Omental fat pad (tissue), 4 donors: ENCODE measurements at places on chromosomes 11 and 22. TPM values are rescaled to one million over a fixed set of nuclear protein-coding genes. Genes with fewer than 3 reads are reported as not detected.

GGTLC2 gene
- total RNA-seq: not detected

PATE4 gene
- total RNA-seq: not detected

RFPL1 gene
- not detected for total RNA-seq

HBG2 gene
- total RNA-seq: 2.1 TPM

C1QTNF5 gene
- total RNA-seq: 18.0 TPM

PLEKHA7 gene
- 24.1 TPM for total RNA-seq

YPEL4 gene
- 1.8 TPM for total RNA-seq

PRR33 gene
- total RNA-seq: not detected

DNA sequence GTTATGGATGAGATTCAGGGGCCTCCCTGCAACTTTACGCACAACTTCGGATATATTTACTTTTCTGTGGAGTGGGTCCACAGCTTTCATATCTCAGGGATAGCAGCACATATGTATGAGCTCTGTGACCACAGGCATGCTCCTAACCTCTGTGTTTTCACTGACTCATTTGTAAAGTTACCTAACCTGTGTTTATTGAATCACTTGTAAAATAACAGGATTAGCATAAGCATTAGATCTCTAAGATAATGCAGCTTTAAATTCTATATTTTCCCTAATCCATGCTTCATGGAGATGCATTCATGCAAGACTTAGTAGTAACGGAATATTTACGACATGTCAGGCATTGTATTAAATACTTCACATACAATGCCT is 47.9 kb upstream of the DDI1 start:
- DNase-seq: no peak

DNA sequence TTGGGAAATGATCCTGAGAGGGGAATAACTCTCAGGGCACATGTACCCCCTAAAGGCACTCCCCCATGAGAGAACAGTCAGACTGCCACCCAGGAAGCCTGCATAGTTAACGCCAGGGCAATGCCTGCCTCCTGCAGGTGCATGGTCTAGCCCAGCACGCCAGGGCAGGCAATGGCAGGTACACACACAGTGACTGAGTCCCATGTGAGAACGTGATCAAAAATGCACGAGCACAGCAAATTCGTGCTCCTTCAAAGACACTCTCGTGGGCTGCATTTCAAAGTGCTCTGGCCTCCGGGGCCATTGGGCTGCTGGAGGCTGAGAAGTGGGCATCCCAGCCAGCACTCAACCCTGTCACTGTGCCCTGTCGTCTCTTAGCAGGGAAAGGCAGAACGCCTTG is 79.7 kb downstream of the SHANK2 start:
- no peak for DNase-seq

DNA sequence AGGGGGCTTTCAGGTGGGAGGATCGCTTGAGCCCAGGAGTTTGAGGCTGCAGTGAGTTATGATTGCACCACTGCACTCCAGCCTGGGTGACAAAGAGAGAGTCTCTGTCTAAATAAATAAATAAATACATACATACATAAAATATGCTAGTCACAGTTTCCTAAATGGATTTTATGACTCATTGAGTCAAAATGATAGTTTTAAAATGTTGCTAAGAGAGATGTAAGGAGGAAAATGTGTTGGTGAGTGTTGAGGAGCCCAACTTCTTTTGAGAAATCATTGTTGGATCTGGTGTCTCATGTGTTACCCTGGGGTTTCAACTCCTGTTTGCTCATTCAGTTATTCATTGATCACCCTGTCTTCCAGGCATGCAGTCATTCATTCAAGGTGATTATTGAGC is 21.0 kb downstream of the PARVB start:
- no peak for DNase-seq

- no peak for DNase-seq
These were observed 42.7 kb downstream of the PPP6R3 start for GRCh38 chr11:68503251-68503687.

DNA sequence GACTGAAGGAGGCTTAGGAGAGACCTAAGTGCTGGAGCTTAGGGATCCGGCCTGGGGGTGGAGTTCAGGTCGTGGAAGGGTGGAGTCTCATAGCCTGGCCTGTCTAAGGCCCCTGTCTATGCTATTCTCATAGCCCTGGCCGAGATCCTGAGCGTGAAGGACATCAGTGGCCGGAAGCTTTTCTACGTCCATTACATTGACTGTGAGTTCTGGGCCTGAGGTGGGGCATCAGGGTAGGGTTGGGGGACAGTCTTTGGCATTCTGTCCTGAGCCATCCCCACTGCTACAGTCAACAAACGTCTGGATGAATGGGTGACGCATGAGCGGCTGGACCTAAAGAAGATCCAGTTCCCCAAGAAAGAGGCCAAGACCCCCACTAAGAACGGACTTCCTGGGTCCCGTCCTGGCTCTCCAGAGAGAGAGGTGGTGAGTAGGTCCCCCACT is 603 bp downstream of the KAT5 start:
- DNase-seq: no peak

DNA sequence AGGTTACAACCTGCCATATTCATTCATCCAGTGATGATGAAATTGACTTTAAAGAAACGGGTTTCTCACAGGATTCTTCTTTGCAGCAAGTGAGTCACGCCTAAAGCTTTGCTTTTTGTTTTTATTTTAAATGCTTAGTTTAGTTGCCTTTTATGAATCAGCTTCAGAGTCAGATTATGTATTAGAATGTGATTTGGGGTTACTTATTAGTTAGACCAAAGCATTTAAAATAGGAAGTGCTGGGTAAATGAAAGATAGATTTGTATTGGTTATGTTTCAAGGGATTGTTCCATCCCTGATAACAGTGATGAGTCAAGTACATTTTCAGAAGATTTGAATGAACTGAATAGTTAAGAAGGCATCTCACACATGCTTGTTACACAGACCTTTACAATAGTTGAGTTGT is 101.3 kb upstream of the GAL start:
- no peak for DNase-seq

DNA sequence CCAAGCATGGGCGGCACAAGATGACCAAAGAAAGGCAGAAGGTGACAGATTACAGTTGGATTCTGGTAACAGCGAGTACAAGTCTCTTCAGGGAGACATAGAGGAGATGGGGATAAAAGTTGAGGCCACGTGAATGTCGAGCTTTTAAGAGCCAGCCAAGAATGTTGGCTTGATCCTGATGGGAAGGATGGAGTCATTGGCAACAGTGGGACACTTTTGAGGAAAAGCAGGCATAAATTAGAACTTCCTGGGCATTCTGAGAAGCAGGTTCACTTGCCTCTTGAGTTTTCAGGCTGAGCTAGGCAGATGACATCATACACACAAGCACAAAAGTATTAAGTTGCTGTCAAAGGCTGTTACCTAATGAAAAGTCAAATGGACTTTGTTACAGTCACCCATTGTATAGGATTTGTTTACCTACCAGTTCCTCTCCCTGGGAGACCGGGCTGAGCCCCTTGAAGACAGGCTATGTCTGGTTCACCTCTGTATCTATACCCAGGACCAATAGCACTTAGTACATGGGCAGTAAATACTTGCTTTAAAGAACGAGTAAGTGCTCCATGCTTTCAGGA is 41.1 kb downstream of the TNRC6B start:
- no peak for DNase-seq

GRCh38 chr11:31397239-31397834 is 27.7 kb downstream of the DNAJC24 start:
- DNase-seq: no peak

DNA sequence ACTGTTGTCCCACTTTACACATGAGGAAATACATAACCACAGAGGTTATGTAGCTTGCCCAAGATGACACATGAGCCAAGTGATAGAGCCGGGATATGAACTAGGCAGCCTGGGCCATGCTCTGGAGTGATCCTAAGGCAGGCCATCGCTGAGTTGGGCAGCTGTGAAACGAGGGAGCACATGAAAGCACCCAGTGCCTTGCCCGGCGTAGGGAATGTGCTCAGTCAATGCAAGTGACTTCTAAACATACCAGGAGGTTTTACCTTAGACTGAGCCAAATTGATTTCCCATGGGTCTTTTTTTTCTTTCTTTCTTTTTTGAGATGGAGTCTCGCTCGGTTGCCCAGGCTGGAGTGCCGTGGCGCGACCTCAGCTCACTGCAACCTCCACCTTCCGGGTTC is 10.5 kb downstream of the GRIK4 start:
- DNase-seq: no peak

DNA sequence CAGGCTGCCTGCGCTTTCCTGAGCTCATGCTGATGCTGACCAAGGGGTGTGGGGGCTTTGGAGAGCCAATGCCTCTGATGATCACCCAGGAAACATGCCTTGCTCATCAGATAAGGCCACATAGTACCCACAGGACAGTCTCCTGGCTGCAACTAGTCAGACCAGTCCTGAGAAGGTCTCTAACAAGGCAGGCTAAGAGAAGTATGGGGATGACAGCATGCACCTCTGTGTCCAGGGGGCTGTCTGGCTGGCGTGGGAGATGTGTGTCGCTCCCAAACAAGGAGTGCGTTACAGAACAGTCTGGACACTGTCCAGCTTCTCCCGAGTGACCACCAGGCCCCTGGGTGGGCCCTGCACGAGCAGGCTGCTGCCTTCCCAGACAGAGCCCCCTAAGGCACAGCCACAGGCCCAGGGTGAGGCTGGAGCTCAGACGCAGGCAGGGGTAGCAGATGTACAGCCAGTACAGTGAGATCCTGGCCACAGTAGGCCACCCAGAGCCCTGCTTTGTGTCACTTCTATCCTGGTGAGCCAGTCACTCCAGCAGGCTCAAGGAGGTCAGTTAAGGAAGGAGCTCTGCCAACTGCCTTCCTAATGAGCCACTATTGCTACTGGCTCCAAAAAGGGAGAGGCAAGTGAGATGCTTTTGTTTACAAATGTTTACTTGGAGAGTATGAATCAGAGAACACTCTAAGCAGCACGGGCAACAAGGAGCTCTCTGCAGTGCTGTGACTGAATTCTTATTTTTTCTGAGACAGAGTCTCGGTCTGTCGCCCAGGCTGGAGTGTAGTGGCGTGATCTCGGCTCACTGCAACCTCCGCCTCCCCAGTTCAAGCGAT is 66.0 kb upstream of the CLTCL1 start:
- no peak for DNase-seq

- DNase-seq: peak; percentile 33
These were observed 1.6 kb downstream of the SUN2 start for GRCh38 chr22:38753948-38754750.

DNA sequence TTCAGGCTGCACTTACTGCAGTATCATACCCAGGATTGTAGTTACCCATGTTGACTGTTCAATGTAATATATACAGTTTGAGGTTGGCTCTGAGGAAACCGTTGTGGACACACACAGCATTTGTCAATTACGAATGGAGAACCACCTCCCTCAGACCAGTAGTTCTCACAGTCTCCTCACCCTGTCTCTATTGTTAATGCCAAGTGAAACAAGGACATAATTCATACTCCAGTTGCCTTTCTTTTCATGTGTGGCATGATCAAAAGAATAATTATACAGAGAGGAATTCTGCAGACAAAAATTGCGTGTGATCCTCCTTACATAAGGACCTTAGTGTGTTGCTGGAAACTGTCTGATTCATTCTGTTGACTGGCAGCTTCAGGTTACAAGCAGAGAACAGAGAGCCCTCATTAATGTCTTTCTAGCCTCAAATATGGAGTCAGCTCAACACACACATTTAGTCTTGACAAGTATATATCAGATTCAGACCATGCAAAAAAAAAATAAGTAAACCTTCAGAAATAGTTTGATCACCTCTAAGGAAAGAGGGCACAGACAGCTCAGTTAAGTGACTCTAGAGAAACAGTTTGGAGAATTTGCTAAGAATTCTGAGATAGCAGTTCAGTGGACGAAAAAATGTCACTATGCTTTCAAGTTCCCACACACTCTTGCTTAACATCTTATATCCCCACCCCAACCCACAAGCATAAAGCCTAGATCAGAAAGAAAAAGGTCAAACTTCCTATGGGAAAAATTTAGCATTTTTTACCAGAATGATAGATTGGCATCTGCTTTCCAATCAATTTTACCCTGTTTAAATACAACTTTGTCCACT is 96.1 kb downstream of the MAML2 start:
- DNase-seq: no peak

DNA sequence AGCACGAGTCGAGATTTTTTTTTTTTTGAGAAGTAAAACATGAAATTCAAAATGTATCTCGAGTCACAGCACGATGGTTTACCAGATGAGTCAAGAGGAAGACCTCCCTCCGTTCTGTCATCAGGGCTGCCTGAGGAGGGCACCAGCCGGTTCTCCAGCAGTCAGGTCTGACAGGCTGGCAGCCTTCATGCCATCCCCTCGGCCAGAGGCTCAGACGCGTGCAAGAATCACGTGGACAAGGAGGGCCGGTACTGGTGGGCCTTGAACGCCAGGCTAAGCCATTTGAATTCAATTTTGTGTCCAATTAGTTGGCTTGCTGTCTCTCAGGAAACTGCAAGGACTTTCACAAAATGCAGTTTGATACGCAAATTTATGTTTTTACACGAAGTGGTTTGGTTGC is 1412.2 kb downstream of the BRD1 start:
- no peak for DNase-seq

GRCh38 chr11:43646767-43647166 is 33.8 kb upstream of the HSD17B12 start:
- no peak for DNase-seq

DNA sequence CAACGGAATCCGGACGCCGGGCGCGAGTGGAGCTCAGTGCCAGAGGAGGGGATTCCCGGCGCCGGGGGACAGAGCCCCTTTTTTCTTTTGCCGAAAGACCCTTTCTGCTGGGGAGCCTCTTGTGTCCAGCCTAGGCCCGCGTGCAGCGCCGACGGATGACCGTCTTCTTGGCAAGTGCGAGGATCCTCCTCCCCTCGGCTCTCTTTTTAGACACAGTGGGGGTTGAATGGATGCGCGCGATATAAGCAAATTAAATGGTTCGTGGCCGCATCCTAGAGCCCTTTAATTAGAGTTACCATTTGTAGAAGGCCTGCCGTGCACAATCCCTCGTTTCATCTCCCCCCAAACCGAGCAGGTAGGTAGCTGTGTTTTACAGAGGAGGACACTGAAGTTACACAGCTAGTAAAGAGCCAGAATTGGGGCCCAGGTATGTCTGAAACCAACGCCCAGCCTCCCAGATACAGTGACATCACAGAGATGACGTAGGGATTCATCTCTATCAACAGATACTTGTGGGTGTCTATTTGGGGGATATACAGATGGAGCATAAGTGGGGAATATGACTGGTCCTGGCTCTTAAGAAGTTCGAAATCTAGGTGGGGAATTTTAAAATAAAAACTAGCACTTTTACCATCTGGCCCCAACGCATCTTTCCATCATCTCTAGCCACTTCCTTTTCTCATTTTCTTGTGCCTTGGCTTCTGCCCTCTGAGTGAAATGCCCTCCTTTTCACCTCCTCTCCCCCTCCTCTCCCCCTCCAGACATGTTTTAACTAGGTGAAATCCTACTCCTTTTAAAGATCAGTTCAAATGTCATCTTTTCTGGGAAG is 875 bp downstream of the TCP11L1 start:
- no peak for DNase-seq
